ENCODE measurements at places on chromosomes 3 and 15.
A peak's percentile ranks its signal among the peaks of the same experiment; 100 is the strongest.

GRCh38 chr3:86793786-86794185, 197.2 kb downstream of the VGLL3 start:
- no peak for DNase-seq

DNA sequence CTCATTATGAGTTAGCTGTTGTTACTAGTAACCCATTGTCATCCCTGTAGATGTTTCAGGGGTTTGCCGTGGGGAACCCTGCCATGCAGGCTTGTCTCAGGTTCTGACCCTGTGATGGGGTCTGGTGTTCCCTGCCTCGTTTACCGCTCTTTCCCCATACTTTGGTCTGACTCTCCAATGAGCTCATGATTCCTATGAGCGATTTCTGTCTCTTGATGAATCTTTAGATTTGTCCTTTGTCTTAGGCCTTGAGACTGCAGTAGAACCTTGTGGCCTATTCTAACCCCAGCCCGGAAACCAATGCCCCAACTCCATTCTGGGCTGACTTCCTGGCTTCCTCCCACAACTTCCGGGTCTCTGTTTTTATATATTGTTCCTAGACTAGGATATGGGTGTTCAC, 11.3 kb upstream of the IQGAP1 start:
- DNase-seq, result peak; percentile 82

DNA sequence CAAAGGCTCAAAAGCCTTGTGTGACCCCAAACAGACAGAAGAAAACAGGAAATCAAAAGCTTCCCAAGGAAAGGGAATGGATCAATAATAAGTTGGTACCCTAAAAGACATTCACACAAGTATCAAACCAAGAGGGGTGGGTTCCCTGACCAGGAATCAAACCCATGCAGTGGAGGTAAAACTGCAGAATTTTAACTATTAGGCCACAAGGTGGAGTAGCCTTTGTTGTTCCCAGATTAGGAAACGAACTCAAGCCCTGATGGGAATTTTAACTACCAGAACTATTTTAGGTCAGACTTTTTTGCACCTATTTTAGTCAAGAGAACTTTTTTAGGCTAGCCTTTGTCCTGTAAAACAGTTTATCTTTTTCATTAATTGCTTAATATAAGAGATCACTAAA, 31.4 kb downstream of the SETMAR start:
- no peak for DNase-seq

GRCh38 chr3:141523615-141524375, 37.0 kb downstream of the RASA2 start:
- DNase-seq, result no peak

GRCh38 chr3:87771337-87772192, 287.2 kb downstream of the CGGBP1 start:
- peak; percentile 56 for DNase-seq

DNA sequence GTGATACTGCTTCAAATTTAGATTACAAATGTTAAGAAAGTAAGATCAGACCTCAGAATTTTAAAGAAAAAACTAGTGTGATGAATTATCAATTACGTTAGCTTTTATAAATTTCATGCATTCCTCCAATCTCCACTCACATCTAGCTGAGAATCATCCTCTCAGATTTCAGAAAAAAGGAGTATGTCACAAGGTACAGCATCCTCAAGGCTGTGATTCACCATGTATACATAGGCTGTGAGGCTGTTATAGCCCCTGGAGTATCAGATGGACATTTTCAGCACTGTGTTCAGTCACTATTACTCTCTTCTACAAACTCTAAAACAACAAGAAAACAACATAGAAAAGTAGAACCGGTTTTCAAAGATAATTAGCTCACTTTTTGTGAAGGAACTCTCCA, 214.4 kb downstream of the PCCB start:
- DNase-seq, result no peak
